ENCODE measurements at places on chromosomes 1 and 21. TPM values are rescaled to one million over a fixed set of nuclear protein-coding genes. Genes with fewer than 3 reads are reported as not detected.

- H3K27me3 ChIP-seq = peaks cover 2% of the 10 kb centered on the region
- no peak overlapping the region for H3K4me3 ChIP-seq
- H3K27ac ChIP-seq = no peak overlapping the region
- peaks cover 1% of the 10 kb centered on the region for H3K4me1 ChIP-seq
These were observed 40.0 kb downstream of the PDC start for GRCh38 chr1:186420923-186421322.

DNA sequence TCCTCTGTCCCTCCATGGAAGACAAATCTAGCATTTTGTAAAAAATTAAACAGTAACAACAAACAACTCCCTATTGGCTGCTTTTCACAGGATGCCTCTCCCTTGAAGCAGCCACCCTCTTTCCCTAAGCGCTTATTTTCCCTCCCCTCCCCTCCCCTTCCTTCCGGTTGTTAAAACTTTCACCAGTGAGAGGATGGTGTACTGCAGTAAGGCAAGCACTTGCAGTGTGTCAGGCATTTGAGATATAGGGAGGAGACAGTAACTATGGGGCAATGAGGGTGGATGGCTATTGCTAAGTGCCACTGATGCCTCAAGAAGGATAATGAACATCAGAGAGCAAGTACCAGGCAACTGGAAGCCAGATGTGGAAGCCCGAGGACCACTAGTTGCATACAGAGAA is 19.1 kb upstream of the KIAA1614 start:
- no peak for DNase-seq
- H3K4me3 ChIP-seq = no peak overlapping the region
- peaks cover 17% of the 10 kb centered on the region for H3K4me1 ChIP-seq
- H3K27me3 ChIP-seq = peaks cover 5% of the 10 kb centered on the region
- no peaks in the 10 kb centered on the region for H3K36me3 ChIP-seq
- H3K27ac ChIP-seq = no peak overlapping the region

DNA sequence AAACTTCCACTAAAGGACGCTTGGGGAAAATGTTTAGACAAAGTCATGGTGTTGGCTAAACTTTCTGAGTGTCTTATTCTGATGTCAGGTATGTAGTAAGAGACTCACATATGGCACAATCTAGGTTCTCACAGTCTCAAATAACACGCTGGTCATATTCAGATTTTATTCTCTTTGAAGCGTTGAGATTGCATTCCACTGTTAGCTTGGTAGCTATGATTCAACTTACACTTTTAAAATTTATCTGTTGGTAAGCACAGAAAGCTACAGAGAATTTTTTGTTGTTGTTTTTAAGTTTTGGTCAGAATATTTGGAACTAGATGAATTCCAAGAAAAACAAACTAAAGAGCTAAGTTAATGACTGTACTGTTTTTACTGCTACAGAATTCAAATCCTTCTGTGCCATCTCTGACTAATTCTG is 126.7 kb downstream of the PRRX1 start:
- H3K4me3 ChIP-seq = no peak overlapping the region
- no peak overlapping the region for H3K27ac ChIP-seq
- no peaks in the 10 kb centered on the region for H3K36me3 ChIP-seq
- DNase-seq = no peak
- H3K27me3 ChIP-seq = no peaks in the 10 kb centered on the region

GRCh38 chr1:179831852-179832699 is 45.5 kb downstream of the TOR1AIP2 start:
- DNase-seq = no peak
- no peak overlapping the region for H3K4me3 ChIP-seq
- H3K36me3 ChIP-seq = peaks cover 4% of the 10 kb centered on the region
- H3K27me3 ChIP-seq = no peaks in the 10 kb centered on the region
- no peak overlapping the region for H3K27ac ChIP-seq

DNA sequence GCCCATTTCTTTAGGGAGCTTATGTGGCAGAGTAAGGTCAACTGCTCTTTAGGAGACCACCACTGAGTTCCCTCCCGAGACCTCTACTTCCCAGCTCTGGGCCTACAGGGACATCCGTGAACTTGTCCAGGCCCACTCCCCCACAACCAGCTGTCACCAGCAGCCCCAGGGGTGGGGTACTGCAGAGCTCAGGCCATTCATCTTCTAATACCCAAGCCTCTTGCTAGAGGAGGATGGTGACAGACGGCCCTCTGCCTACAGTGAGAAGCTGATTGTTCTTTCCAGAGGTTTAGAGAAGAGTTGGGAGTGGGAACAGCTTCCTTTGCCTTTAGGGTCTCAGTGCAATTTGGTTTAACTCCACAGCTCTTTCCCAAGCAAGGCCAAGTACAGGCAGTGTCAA is 33.2 kb upstream of the ARTN start:
- no peak overlapping the region for H3K27ac ChIP-seq
- no peak overlapping the region for H3K4me3 ChIP-seq
- H3K4me1 ChIP-seq = no peaks in the 10 kb centered on the region
- no peak for DNase-seq
- no peaks in the 10 kb centered on the region for H3K36me3 ChIP-seq

DNA sequence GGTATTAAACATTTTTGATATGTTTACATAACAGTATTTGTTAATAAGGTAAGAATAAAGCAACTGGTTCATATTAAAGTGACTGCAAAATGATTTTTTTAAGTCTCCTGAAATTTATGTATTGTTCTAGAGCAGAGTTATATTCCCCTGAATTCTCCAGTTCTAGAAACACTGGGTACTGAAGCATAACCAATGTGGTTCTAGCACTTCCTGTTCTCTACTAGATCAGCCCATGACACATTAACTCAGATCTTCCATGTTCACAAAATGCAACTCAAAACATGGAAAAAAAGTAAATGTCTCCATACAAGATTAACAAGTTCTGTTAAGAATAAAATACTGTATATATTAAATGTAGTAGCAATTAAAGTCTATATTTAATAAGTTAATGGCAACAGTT is 3.9 kb downstream of the NEGR1 start:
- H3K4me3 ChIP-seq = no peak overlapping the region
- DNase-seq = no peak
- peaks cover 4% of the 10 kb centered on the region for H3K27me3 ChIP-seq
- no peak overlapping the region for H3K27ac ChIP-seq

SOX13 gene
- 2.2 TPM for total RNA-seq

DNA sequence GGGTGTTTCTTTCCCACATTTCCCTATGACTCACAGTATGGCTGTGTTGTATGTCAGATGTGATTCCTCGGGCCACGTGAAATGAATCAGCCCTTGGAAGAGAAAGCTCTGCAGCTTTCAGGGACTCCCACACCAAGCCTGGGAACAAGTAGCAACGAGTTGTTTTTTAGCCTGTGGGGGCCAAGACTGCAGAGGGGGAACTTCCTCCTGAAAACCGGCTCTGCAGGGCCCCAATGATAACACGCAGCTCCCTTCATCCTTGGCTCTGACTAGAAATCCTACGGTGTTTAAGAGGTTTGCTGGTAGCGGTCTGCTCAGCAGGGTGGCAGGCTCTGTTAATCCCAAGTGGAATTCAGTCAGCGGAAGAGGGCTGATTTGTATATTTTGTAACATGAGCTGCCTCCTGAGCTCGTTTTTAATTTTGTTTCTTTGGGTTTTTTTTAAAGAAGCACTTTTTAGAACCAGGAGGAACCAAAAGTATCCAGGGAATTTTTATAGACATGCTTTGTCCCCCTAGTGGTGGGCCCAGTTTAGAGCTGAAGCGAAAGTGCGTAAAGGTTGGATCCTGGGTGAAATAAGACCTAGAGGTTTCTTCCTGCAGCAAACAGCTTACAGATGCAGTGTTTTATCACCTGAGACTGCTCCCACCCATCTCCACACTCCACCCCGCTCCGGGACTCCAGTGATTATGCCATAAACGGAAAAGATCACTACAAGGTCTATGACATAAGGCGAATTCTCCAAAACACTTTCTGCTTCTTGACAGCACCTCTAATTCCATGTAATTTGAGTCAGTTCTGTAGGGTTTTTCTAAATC is 48.8 kb downstream of the LAMC2 start:
- H3K27ac ChIP-seq = peak overlapping the region; percentile 39
- peak overlapping the region; percentile 6 for H3K4me3 ChIP-seq
- peaks cover 28% of the 10 kb centered on the region for H3K4me1 ChIP-seq
- H3K36me3 ChIP-seq = no peaks in the 10 kb centered on the region

ITLN2 gene
- total RNA-seq = not detected

DNA sequence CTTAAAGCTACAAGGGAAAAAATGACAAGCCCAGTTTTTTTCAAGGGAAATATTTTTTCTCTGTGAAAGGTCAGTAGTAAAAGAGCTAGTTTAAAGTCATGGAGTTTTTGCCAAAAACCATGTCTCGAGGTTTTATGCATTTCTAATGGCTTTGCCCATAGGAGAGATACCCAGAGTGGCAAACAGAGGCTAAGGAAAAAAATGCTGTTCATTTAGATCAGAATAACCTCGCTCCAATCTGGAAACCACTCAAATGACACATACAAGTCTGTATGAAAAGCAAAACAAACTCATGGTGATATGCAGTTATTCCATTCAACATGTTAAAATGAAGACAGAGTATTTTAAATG is 36.9 kb upstream of the EDEM3 start:
- H3K27ac ChIP-seq = no peak overlapping the region
- H3K4me1 ChIP-seq = peaks cover 2% of the 10 kb centered on the region
- no peaks in the 10 kb centered on the region for H3K36me3 ChIP-seq
- no peak overlapping the region for H3K4me3 ChIP-seq
- no peak for DNase-seq

- no peak for DNase-seq
- H3K36me3 ChIP-seq = no peaks in the 10 kb centered on the region
- no peak overlapping the region for H3K27ac ChIP-seq
- peaks cover 6% of the 10 kb centered on the region for H3K27me3 ChIP-seq
- no peak overlapping the region for H3K4me3 ChIP-seq
These were observed 286.8 kb downstream of the PTPRU start for GRCh38 chr1:29523136-29523535.

DNA sequence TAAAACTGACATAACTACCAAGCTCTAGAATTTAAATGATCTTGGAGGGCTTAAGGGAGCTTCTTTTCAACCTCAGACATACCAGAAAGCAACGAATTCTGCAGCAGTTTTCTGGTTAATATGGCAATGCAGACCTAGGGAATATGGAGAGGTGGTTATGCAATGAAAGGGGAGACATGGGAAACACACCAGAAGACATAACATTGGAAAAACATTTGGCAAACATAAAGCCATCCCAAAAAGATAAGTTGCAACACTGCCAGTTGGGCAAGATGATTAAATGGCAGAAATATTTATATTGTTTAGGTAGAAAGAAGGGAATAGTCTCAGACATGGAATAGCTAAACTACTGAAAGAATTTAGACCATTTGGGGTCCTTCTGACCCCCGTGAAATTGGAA is 104.5 kb downstream of the KCNJ6 start:
- no peak for DNase-seq
- H3K4me1 ChIP-seq = peaks cover 8% of the 10 kb centered on the region
- peak overlapping the region; percentile 4 for H3K27ac ChIP-seq
- no peaks in the 10 kb centered on the region for H3K27me3 ChIP-seq

- no peak for DNase-seq
- no peaks in the 10 kb centered on the region for H3K4me1 ChIP-seq
- no peak overlapping the region for H3K4me3 ChIP-seq
- H3K36me3 ChIP-seq = peaks cover 6% of the 10 kb centered on the region
- H3K27ac ChIP-seq = no peak overlapping the region
These were observed 25.4 kb upstream of the AJAP1 start for GRCh38 chr1:4628992-4629391.

DNA sequence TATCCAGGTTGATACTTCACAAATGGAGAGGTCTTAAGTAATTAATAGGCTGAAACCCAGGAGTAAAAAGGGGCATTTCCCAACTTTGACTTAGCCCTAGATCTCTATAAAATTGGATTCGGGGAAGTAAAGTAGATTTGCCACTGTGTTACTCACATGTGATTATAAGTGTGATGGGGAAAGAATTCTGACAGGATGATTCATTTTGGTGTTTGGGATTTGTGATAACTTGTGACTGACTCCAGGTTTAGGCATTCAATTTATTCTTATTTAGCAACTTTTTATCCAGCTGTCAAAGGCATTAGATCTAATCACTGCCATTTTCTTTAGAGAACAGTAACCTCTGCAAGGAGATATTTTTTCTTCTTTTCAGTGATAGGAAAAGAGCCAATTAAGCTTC is 175.5 kb downstream of the ASTN1 start:
- no peak overlapping the region for H3K4me3 ChIP-seq
- no peak for DNase-seq
- H3K27ac ChIP-seq = no peak overlapping the region
- H3K4me1 ChIP-seq = no peaks in the 10 kb centered on the region
- H3K36me3 ChIP-seq = no peaks in the 10 kb centered on the region

DNA sequence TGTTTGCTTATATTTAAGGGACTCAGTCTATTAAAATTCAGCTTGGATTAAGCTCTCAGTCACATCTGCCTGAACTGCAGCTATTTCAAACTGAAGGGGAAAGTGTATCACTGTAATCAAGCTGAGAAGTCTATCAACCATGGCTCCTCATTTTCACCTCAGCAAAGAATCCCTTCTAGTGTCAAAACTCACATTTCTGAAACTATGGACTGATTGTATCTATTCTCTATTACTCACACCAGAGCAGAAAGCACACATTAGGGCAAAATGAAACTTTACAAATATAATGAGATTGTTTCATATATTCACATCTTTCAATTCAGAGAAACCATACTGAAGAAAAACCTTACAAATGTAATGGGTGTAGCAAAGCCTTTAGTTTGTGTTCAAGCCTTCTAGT is 14.6 kb upstream of the C1orf146 start:
- H3K27ac ChIP-seq = no peak overlapping the region
- no peaks in the 10 kb centered on the region for H3K36me3 ChIP-seq
- no peaks in the 10 kb centered on the region for H3K4me1 ChIP-seq
- H3K4me3 ChIP-seq = no peak overlapping the region
- DNase-seq = no peak

DNA sequence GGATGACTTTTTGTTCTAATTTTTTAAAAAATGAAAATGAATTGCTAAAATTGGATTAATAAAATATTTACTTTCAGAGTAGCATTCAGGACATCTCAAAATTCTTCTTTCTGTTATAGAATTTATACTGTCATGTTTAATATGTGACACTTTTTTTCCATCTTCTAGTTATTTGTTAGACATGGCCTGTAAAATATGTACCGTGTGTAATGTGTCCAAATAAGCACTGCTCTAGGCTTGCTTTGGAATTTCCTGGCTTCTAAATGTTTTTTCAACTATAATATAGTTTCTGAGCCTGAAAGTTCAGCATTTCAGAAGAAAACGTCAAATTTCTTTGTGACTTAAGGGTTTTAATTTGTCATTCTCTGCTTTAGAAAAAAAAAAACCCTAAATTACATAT is 243.6 kb downstream of the DNM3 start:
- H3K36me3 ChIP-seq = no peaks in the 10 kb centered on the region
- DNase-seq = no peak
- no peaks in the 10 kb centered on the region for H3K4me1 ChIP-seq
- no peak overlapping the region for H3K4me3 ChIP-seq
- H3K27me3 ChIP-seq = no peaks in the 10 kb centered on the region
- no peak overlapping the region for H3K27ac ChIP-seq

GRCh38 chr1:20666804-20667203 is 5.6 kb upstream of the DDOST start:
- H3K27ac ChIP-seq = no peak overlapping the region
- no peaks in the 10 kb centered on the region for H3K27me3 ChIP-seq
- H3K4me1 ChIP-seq = peaks cover 5% of the 10 kb centered on the region
- peaks cover 4% of the 10 kb centered on the region for H3K36me3 ChIP-seq
- DNase-seq = no peak

- H3K27me3 ChIP-seq = peaks cover 2% of the 10 kb centered on the region
- no peaks in the 10 kb centered on the region for H3K36me3 ChIP-seq
- peaks cover 24% of the 10 kb centered on the region for H3K4me1 ChIP-seq
- H3K4me3 ChIP-seq = no peak overlapping the region
These were observed 158.2 kb downstream of the PBX1 start for GRCh38 chr1:164716992-164717703.

Data from glutamatergic neuron (in vitro differentiated cells).